ENCODE measurements at places on chromosomes 1 and 21.
A peak's percentile ranks its signal among the peaks of the same experiment; 100 is the strongest.

DNA sequence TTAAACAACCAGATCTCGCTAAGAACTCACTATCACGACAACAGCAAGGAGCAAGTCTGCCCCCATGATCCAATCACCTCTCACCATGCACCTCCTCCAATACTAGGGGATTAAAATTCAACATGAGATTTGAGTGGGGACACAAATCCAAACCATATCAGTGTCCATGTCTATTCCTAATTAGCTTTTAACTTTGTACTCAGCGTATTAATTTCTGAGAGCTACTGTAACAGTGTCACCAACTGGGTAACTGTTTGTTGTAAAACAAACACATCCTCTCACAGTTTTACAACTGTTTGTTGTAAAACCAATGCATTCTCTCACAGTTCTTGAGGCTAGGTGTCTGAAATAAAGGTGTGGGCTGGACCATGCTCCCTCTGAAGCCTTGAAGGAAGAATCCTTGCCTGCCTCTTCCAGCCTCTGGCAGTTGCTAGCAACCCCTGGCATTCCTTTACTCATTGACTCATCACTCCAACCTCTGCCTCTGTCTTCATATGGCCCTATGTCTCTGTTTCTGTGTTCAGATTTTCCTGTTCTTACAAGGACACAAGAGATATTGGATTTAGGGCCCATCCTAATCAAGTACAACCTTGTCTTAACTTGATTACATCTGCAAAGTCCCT lies 121.2 kb downstream of the LTN1 start:
- no peak for DNase-seq

- no peak for DNase-seq
These were observed 21.1 kb upstream of the PDE9A start for GRCh38 chr21:42632336-42632751.

DNA sequence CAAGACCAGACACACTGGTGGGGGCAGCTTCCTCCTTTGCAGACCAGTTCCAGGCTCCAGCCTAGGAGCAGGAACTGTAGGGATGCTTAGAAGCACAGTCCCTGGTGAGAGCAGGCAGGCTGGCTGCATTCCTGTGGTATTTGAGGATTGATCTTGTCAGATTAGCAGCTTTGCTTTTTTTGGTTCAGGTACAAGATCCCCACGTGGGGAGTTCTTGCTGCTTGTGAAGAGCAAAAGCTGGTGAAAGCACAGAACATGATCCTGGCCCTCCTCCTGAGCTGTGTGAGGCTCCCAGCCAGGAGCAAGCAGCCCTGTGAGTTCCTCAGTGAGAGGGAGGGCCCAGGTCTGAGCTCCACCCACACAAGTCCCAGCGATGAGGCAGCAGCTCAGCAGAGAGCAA lies 75.3 kb upstream of the ARTN start:
- DNase-seq, result no peak

DNA sequence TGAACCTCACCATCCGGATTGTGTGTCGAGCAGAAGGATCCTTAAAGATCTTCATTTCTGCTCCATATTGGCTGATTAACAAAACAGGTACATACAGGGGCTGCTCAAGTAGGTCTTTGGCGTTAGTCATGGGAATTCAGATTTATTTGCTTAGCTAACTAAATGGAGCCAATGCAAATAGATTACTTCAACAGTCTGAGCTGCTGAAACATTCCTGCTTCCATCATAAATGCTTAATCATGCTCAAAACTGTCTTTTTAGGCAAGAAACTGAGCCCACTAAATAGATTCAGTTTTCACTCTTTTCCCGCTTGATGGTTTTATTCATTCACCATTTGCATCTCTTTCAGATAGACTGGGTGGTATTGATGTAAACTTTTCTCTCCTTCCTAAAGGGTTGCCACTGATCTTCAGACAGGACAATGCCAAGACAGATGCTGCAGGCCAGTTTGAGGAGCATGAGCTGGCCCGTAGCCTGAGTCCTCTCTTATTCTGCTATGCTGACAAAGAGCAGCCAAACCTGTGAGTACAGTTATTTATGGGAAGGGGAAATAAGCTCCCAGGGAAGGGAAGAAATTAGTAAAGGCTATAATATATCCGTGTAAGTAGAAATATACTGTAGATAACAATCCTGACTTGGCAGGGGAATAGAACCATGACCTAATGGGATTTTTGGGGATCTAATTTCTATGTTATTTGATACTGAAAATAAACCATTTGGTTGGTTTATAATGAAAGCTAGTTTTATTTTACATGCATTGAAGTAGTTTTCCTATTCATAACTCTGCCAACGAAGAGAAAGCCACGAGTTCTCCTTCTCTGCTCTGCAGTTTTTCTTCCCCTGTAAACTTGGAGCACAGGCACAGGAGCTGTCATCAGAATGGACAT lies 126.4 kb downstream of the VPS13D start:
- no peak for DNase-seq

DNA sequence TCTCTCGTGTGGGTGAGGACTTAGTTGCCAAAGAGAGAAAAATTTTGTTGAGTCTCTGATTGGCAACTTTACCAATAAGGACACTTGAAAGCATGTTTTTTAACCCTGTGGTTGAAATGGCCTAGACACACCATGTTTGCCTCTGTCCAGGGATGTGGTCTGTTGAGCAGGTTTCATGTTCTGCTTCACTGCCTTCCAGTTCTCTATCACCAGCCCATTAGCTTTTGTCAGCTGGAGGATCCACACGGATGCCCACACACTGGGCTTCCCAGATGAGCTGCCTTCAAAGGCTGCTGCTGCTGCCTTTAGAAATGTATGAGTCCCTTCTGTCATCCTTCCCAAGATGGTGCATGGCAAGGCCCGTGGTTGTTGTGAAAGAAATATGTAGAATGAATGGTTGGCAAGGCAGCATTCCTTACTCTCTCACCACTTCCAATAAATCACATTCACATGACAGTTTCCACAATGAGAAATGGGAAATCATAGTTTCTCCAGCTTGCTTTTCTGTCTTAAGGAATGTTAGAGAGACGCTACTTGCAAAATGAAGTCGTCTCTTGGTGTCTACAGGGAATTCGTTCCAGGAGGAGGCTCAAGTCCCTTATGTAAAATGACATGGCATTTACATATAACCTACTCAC lies 108.2 kb upstream of the SLC35F3 start:
- no peak for DNase-seq

GRCh38 chr1:68955424-68955823 lies 458.5 kb upstream of the DEPDC1 start:
- no peak for DNase-seq

DNA sequence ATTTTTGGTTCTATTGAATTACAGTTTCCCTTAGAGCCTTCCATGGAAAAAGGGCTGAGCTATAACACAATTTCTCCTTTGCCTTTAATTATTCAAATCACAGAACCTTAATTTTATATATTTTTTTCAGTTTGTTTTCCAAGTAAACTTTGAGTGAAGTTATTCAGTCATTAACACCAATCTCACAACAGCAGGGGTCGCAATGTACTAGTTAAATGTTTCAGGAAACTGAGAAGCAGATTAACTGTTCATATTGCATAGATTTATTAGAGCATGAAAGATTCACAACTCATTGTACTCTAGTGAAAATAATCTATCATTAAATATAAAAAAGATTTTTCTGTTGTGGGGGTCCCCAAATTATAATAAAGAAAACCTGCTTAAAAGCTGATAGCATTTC lies 64.1 kb downstream of the KIFAP3 start:
- no peak for DNase-seq

DNA sequence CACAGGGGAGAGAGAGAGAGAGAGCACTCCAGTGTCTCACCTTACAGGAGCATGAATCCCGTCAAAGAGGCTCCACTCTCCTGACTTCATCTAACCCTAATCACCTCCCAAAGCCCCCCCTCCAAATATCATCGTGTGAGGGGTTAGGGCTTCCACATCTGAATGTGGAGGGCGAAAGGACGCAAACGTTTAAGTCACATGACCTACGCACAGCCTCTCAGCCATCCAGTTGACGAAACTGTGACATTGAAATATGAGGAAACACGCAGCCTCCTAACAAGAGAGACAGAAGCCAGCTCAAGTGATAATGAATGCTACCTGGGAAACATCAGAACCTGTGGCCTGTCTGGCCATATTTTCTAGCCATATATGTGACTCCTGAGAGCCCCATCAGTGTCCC lies 63.7 kb downstream of the MATN1 start:
- DNase-seq, result no peak

DNA sequence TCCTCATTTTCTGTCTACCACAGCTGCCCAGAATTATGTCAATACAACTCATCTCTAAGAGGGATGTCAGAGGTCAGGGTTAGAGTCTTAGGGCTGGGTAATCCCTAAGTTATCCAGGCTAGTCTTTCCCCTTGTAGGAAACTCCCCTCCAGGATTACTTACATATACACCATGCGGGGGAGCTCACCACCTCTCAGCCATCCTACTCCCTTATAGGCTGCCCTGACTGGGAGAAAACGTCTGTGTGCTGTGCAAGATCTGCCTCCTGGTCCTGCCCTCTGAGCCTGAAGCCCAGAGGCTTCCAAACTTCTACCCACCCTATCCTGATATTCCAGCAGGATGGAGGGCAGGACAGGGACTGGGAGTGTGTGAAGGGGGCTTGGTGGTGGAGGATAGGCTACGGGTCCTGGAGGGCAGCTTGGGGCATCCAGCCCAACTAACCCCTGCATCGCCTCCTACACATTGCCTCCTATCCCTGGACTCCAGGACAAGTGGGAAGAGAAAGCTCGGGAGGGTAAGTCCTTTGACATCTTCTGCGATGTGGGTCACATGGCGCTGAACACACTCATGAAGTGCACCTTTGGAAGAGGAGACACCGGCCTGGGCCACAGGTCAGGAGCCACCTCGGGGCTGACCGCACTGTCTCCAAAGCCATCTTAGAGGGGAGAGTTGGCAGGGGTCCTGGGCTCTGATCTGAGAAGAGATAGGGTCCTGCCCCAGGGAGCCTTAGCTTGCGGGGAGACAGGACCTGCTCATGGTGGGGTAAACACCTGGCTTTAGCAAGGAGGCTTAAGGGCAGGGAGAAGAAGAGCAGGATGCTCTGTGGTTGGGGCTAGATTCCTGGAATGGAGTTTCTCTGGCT lies 14.4 kb downstream of the CYP4B1 start:
- DNase-seq, result no peak

- DNase-seq, result peak; percentile 51
These were observed 862 bp upstream of the DIPK1A start for GRCh38 chr1:92961896-92962752.

DNA sequence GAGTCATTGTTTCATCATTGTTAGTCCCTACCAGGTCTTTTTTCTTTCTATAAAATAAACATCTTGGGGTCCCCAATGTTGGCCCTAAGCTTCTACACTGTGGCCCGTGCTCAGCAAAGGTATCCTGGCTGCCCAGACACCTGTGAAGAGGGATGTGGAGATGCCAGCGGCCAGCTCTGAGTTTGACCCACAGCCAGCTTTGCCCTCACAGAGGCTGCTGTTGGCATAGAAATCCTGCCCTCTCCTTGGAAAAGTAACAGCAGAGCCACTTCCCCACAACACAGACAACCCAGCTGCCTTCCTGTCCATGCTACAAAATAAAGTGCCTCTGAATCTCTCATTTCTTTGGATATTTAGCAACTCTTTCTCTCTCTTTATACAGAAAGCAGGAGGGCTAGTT lies 6.0 kb downstream of the TRIM62 start:
- DNase-seq, result no peak

GRCh38 chr1:79797487-79797886 lies 791.0 kb upstream of the ADGRL4 start:
- no peak for DNase-seq

- no peak for DNase-seq
These were observed 526.3 kb downstream of the PTPRU start for GRCh38 chr1:29762635-29763034.

GRCh38 chr21:39373634-39374033 lies 24.7 kb upstream of the HMGN1 start:
- DNase-seq, result no peak

DNA sequence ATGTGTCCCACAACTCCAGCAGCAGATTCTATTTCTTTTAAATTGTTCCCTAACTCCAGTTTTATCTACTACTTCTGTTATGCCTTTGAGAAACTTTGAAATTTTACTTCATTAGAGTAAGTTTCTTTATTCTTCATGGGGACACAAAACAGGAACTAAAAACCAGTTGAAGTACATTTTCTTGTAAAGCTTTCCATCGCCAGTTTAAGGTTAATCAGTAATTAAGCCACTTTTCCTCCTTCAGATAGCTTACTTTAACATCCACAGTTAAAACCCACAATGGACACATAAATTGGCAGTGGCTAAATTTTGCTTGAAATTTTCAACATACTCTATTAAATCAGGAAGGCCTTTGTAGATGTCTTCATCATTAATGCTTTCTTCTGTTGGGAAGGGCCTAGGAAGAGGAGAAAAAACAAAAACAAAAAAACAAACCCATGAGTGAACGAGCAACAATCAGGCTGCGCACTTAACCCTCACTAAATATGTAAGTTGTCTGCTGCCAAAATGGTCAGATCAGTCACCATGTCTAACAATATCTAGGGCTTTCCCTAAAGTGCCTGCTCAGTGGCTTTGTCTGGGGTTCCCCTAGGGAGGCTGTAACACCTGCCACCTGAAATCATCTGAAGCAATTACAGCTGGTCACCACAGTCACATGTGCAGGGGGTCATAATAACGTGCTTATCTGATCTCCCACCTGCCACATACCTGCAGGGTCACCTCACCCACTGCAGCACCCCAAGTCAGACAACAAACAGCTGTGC lies 187.9 kb downstream of the VAV3 start:
- no peak for DNase-seq

- DNase-seq, result no peak
These were observed 27.0 kb upstream of the PRELP start for GRCh38 chr1:203448521-203449061.

DNA sequence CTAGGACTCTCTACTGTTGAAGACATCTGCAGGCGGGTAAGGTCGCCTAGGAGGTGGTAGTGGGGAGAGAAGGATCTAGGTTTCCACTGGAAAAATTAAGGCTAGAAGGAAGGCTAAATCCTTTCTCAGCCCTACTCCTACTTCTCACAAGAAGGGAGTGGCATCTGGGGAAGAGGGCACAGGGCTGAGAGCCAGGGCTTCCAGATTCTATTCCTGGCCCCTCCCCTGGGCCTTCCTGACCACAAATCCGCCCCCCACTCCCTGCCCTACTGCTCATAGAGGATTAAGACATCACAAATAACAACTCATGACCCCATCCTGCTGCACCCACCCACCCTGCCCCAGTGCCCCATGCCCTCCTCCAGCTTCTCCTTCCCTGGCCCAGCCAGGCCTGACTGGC lies 2.5 kb downstream of the PHLDA3 start:
- DNase-seq, result no peak

DNA sequence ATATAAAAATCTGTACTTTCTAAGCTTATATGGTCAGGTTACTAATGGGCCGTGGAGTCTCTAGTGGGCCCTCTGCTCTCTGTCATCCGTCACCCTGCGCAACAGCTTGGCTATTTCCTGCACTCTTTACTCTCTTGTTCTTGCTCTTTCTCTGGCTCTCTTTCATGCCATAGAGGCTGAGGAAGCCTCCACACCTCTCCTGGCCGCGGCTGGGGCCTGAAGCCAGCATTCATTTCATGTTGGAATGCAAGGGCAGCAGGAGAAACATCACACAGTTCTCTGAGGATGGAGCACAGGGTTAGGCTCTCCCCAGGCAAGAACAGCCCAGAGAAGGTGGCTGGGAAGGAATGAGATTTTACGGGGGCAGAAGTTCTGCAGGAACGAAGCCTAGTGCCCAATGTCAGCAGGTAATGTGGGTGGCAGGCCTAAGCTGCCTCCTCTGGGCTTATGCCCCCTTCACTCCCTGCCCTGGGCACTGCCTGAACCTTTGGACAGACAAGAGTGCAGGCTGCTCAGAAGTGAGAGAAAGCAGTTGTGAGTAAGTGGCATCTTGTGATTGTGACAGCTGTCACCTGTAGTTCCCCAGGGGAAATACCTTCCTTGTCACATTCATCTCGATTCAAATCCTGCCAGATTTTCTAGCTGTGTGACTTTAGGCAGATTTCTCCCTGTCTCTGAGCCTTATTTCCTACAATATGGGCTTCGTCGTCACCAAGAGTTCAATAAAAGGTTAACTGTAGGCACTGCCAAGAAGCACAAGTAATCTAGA lies 3.6 kb upstream of the FHAD1 start:
- DNase-seq, result no peak
